ENCODE measurements at places on chromosomes 1 and 21. TPM values are rescaled to one million over a fixed set of nuclear protein-coding genes. Genes with fewer than 3 reads are reported as not detected.

- DNase-seq, result no peak
Observed at GRCh38 chr1:155092131-155092530, 13.5 kb downstream of the EFNA3 start.

DNA sequence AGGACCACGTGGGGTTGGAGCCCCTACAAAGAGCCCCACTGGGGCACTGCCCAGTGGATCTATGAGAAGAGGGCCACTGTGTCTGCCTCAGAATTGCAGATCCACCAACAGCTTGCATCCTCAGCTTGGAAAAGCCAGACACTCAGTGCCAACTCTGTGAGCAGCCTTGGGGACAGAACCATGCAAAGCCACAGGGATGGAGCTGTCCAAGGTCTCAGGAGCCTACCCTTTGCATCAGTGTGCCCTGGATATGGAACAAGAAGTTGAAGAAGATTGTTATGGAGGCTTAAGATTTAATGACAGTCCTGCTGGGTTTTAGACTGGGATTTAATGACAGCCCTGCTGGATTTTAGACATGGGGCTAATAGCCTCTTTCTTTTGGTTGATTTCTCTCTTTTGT, 1670.9 kb downstream of the PLA2G4A start:
- DNase-seq, result no peak

The OLFM3 gene
- total RNA-seq, result not detected

GRCh38 chr1:111833334-111833733, 77.6 kb downstream of the DDX20 start:
- no peak for DNase-seq

The KIF14 gene
- total RNA-seq, result 0.11 TPM

GRCh38 chr1:72178266-72178665, 104.1 kb downstream of the NEGR1 start:
- DNase-seq, result no peak
